Stimulated activated CD4-positive, alpha-beta T cell treated with anti-CD3 and anti-CD28 coated beads, Interleukin-2, amount 100 ng/mL, for 48 hours (primary cell): ENCODE measurements at places on chromosomes 3 and 15.

DNA sequence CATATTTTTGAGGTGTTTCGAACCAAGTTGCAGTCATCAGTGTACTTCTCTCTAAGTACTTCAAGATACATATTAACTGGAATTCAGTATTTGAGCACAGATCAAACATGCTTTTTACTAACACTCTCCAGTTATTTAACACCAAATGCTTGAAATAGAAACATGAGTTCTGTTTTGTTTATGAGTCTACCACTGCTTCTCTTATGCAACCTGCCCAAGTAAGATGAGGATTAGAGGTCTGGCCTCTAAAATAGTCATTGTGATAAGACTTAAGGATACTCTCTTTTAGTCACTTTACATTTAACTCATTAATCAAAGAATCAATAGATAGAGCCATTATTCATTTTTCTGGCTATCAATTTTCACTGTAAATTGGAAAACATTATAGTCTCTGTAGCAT is 156.2 kb upstream of the THRB start:
- DNase-seq, result no peak

DNA sequence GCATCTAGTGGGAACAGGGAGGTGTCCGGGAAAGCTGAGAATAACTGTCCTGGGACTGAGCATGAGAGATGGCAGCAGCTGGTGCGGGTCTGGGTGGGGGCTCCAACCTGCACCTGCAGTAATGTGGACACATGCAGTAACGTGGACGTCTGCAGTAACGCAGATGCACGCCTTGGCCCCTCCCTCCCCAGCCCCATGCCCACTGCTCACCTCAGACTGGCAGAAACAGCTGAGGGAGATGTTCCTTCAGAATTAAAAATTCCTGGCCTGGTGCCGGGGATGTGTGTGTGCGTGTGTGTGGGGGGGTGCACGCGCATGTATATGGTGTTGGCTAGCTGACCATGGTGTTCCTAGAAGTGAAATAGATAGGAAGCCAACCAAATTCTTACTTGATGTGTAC is 86.7 kb upstream of the OXTR start:
- DNase-seq, result no peak

DNA sequence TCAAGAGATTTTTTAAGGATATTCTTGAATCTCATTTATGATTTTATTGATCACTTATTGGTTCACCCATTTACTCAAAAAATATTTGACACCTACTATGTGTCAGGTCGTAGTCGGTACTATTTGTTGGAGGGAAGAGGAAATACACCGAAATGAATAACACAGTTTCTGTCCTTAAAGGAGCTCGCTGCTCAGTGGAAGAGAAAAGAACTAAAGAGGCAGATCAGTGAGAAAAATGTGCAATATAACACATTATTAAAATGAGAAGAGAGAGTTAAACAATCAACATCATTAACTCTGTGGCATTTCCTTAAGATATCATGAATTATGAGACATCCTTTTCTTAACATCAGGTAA is 56.1 kb upstream of the ADAMTS9 start:
- no peak for DNase-seq

- no peak for DNase-seq
These were observed 19.1 kb downstream of the DPH3 start for GRCh38 chr3:16245609-16246008.

DNA sequence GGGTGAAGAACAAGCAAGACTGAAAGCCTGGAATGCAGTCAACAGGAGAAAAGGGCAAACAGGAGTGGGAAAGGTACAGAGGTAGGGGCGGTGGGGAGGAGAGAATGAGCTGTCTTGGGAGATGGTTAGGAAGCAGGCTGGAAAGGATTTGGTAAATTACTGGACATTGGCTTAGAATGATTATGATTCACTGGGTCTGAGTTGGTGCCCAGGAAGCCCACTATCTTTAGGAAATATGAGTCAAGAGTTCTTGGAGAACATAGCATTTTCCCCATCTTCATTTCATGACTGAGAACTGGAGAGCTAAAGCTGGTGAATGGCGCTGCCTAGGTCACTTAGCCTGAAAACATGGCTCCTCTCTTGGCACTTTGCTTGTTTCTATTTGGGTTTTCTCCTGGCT is 74.7 kb upstream of the C3orf80 start:
- no peak for DNase-seq
